RPMI8226 (cell line): ENCODE measurements at places on chromosomes 13 and 19.

GRCh38 chr19:11422163-11423065 is 3.3 kb upstream of the RGL3 start:
- peak; percentile 87 for DNase-seq

DNA sequence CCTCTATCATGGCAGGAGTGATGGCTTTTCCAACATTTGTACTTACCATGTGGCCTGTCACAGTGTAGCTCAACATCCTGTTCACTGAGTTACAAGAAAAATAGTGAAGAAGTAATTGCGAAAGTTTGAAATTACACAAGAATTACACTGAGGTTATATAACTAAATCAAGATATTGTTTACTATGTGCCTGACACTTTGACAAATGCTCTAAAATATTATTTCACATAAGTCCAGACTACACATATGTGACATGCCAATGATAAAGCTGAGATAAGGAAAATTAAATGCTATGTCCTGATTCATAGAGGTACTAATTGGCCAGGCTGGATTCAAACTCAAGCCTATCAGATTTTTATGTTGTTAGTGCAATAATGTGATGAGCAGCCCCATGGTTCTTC is 451.7 kb downstream of the PCDH9 start:
- DNase-seq: no peak

GRCh38 chr19:5152013-5152763 is 183.3 kb downstream of the KDM4B start:
- no peak for DNase-seq

DNA sequence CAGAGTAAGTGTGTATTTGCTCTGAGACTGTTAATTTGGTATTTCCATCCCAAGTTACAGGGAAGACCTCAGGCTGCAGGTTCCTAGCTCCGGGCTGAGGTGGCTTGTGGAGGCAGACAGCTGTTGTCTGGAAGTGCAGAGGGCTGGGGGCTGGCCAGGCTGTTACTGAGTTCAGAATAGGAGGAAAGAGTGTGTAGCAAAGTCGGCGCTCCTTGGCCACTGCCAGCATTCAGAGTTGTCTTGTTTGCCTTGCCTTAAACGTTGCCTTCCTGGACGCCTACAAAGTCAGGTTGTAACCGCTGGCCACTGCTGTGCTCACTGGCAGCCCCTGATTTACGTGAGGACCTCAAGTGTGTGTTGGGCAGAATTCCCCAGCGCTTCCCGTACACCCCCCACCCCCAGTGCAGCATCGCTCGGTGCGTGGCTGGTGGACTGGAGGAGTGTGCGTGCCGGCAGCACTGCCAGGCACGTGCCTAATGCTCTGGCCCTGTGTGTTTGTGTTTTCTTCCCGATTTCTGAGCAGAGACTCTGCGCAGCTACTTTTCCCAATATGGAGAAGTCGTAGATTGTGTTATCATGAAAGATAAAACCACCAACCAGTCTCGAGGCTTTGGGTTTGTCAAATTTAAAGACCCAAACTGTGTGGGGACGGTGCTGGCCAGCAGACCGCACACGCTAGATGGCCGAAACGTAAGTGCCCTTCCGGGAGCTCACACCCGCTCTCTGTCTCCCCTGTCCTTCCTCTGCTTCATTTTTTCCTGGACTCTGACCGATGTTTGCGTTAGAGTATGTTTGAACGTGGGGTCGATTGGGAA is 10.5 kb downstream of the DAZAP1 start:
- no peak for DNase-seq
